ENCODE measurements at places on chromosomes 4 and X.

DNA sequence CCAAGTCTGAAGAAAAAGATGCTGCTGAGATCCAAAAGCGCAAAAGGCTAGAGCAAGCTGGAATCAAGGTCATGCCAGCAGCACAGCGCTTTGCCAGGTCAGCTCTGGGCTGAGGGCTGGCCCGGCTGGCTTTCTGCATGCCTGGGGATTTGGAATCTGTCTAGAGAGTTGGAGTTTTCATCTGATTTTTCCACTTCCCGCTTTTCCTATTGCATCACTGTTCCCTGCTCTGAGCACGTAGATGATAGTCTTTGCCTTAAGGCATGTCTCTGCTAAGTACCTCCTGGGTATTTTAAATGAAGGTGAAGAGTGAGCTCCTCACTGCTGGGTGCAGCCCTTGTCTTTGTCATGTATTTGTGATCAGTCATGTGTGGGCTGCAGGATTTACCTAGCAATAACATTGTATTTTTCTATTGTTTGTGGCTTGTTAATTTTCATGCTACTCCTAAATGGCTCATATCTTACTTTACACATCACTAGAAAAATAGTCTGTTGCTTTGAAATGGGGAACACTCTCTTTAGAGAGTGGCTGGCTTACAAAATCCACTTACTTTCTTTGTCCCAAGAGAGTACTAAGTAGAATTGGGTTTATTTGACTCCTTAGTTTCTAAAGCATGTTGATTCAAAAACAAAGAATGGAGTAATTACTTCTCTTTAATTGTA is 82.8 kb downstream of the LIMCH1 start:
- no peak for DNase-seq

DNA sequence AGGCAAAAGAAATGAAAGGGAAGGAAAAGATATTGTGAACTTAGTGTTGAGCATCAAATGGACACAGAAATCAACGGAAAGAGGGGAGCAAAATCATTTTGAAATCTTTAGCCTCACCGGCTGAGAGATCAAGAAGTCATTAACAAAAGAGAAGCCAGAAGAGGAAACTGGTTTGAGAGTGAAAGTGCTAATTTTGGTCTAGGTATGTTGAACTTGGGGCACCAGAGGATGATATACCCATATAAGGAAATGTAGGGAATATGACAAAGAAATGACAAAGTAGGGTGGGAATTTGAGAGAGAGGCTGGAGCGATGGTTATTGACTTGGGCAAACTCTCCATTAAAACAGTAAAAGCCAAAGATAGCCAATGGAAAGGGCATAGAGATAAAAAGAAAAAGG is 183.4 kb upstream of the ATOH1 start:
- no peak for DNase-seq

DNA sequence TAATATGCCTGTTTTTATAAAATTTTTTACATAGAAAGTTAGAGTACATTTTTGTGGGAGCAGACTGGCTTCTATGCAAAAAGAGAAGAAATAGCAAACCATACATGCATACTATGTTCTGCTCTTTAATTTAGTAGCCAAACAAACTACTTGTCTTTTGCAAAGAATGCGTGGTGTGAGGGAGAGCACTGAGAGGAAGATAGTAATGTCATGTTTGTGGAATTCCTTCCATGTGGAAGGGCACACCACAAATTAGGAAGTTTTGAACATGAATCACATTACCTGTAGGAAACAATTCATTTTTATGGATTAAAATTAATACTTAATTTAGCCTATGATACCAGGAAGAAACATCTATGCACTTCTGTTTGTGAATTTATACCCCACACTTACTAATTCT is 1529.1 kb upstream of the ADGRL3 start:
- no peak for DNase-seq

DNA sequence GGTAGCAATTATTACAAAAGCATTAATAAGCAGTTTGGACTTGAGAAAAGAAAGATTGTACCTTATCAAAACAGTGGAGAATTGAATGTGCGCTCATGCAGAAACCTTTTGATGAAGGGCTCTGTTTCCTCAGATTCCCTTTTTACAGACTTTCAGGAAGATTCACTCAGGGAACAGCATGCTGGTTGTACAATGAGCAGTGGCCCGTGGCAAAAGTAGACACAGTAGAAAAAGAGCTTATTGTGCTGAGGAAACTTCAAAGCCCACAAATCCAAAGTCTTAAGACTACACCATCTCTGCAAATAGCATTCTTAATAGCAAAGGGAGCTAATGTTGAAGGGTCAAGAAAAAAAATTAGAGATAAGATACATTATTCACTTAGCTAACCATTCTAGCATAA is 858.9 kb downstream of the PDHA2 start:
- DNase-seq, result no peak

DNA sequence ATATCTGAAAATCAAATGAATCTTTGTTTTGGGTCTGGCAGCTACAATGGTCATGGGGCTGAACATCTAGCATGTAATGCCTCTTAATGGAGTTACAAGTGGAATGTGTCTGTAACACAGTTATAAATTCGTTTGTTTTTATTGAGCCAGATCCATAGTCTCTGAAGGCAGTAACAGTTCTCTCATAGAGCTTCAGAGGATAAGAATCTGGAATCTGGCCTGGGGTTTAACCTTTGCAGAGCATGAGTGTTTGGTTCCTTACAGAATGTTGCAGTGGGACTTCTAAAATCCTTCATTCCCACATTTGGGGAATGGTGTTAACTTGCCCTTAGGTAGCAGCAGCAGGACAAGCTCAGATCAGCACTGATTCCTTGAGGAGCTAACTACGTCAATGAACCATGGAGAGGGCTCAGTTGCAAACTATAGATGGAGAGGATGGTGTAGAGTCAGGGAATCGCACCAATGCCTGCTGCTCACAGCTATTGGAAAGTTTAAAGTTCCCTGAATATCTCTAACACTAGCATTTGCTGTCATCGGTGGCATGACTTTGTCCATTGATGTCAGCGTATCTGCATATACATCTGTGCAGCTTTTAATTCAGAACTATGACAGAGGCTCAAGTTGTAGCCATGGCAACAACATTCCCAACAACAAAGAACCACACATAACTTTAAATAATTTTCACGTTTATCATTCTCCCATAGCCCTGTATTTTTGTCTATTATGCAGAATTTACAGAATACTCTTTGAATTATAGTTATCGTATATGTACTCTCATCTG is 72.2 kb downstream of the RASGEF1B start:
- DNase-seq, result no peak

- no peak for DNase-seq
These were observed 783.0 kb upstream of the AADAT start for GRCh38 chr4:170872794-170873193.

- DNase-seq, result no peak
These were observed 21.5 kb downstream of the XIAP start for GRCh38 chrX:123881330-123881729.

All from HEK293T (cell line).